A549 treated with dexamethasone at 1 μM for 4 hours (cell line): ENCODE measurements at places on chromosomes 2 and 18. TPM values are rescaled to one million over a fixed set of nuclear protein-coding genes. Genes with fewer than 3 reads are reported as not detected.

The SLC14A1 gene
- total RNA-seq, result not detected in 5 replicates

The VAMP5 gene
- total RNA-seq, result 0.13 to 0.15 TPM (median 0.14 TPM) in 3 of 5 replicates, not detected in the others

The CRYGD gene
- total RNA-seq, result not detected in 5 replicates

The RTP5 gene
- total RNA-seq, result not detected in 5 replicates

The APCDD1 gene
- 0.07 to 0.11 TPM (median 0.07 TPM) in 3 of 5 replicates, not detected in the others for total RNA-seq

The CGREF1 gene
- 7.2 to 8.1 TPM (median 7.8 TPM) in 5 replicates for total RNA-seq

The DSG1 gene
- total RNA-seq, result not detected in 5 replicates

The CYBRD1 gene
- 26.2 to 35.1 TPM (median 33.0 TPM) in 5 replicates for total RNA-seq

The ATOH8 gene
- total RNA-seq, result 14.5 to 19.7 TPM (median 17.9 TPM) in 5 replicates

The PLB1 gene
- total RNA-seq, result 1.1 to 3.1 TPM (median 2.6 TPM) in 5 replicates

The SRBD1 gene
- total RNA-seq, result 8.7 to 10.3 TPM (median 9.5 TPM) in 5 replicates

The TBR1 gene
- total RNA-seq, result 0.01 to 0.09 TPM (median 0.04 TPM) in 4 of 5 replicates, not detected in the other

The RFX8 gene
- total RNA-seq, result not detected in 5 replicates

The KHK gene
- 7.6 to 9.1 TPM (median 8.3 TPM) in 5 replicates for total RNA-seq

The AAK1 gene
- total RNA-seq, result 9.1 to 22.7 TPM (median 18.5 TPM) in 5 replicates

The WDR12 gene
- 50.6 to 63.1 TPM (median 58.3 TPM) in 5 replicates for total RNA-seq

The MBD1 gene
- total RNA-seq, result 24.7 to 35.9 TPM (median 33.3 TPM) in 5 replicates

The MEP1B gene
- total RNA-seq, result 0.05 to 0.09 TPM (median 0.08 TPM) in 3 of 5 replicates, not detected in the others

The VWC2L gene
- total RNA-seq, result not detected in 5 replicates

The EGR4 gene
- total RNA-seq, result 0.09 to 0.27 TPM (median 0.12 TPM) in 5 replicates

The TSPYL6 gene
- 0.03 TPM in 1 of 5 replicates, not detected in the others for total RNA-seq

The DAPL1 gene
- total RNA-seq, result 0.22 TPM in 1 of 5 replicates, not detected in the others

The ATRAID gene
- total RNA-seq, result 203 to 224 TPM (median 205 TPM) in 5 replicates

The SPIRE1 gene
- total RNA-seq, result 12.9 to 20.7 TPM (median 17.7 TPM) in 5 replicates

The C2orf81 gene
- total RNA-seq, result 3.3 to 3.7 TPM (median 3.6 TPM) in 5 replicates

The ZNF521 gene
- not detected in 5 replicates for total RNA-seq

The CCBE1 gene
- total RNA-seq, result 7.0 to 16.4 TPM (median 13.2 TPM) in 5 replicates

The SMYD1 gene
- total RNA-seq, result not detected in 5 replicates

The RESP18 gene
- total RNA-seq, result not detected in 5 replicates

The CCDC102B gene
- total RNA-seq, result 0.20 to 0.64 TPM (median 0.47 TPM) in 5 replicates

The CD226 gene
- 0.07 to 0.21 TPM (median 0.17 TPM) in 5 replicates for total RNA-seq

The REEP1 gene
- 0.89 to 1.6 TPM (median 1.2 TPM) in 5 replicates for total RNA-seq

The WDFY1 gene
- 28.1 to 41.5 TPM (median 36.6 TPM) in 5 replicates for total RNA-seq

The GATA6 gene
- total RNA-seq, result 0.86 to 1.8 TPM (median 1.5 TPM) in 5 replicates

The CMPK2 gene
- 0.36 to 0.98 TPM (median 0.69 TPM) in 5 replicates for total RNA-seq

The KIF5C gene
- total RNA-seq, result 0.33 to 0.43 TPM (median 0.33 TPM) in 5 replicates

The SKOR2 gene
- total RNA-seq, result not detected in 5 replicates

The NOSTRIN gene
- 1.7 to 2.9 TPM (median 2.1 TPM) in 5 replicates for total RNA-seq

The PLEK gene
- not detected in 5 replicates for total RNA-seq

The TTC31 gene
- 10.6 to 16.6 TPM (median 15.0 TPM) in 5 replicates for total RNA-seq

The MAPRE3 gene
- 8.5 to 11.4 TPM (median 9.9 TPM) in 5 replicates for total RNA-seq

The POTEC gene
- total RNA-seq, result not detected in 5 replicates

The PFN4 gene
- total RNA-seq, result 1.2 to 1.8 TPM (median 1.4 TPM) in 5 replicates

The TEX44 gene
- not detected in 5 replicates for total RNA-seq

The AGAP1 gene
- 14.6 to 25.3 TPM (median 22.9 TPM) in 5 replicates for total RNA-seq

The MC5R gene
- total RNA-seq, result not detected in 5 replicates

The ANKRD36C gene
- 2.9 to 4.9 TPM (median 3.5 TPM) in 5 replicates for total RNA-seq

The TNS1 gene
- total RNA-seq, result 10.7 to 28.4 TPM (median 17.4 TPM) in 5 replicates

The SCYGR7 gene
- not detected in 5 replicates for total RNA-seq

The GRHL1 gene
- 0.72 to 1.5 TPM (median 1.1 TPM) in 5 replicates for total RNA-seq
